ENCODE measurements at places on chromosomes 13 and 19.

GRCh38 chr13:54768214-54768613 is 1739.6 kb downstream of the OLFM4 start:
- no peak for DNase-seq

GRCh38 chr19:31338069-31338776 is 11.0 kb downstream of the TSHZ3 start:
- no peak for DNase-seq

DNA sequence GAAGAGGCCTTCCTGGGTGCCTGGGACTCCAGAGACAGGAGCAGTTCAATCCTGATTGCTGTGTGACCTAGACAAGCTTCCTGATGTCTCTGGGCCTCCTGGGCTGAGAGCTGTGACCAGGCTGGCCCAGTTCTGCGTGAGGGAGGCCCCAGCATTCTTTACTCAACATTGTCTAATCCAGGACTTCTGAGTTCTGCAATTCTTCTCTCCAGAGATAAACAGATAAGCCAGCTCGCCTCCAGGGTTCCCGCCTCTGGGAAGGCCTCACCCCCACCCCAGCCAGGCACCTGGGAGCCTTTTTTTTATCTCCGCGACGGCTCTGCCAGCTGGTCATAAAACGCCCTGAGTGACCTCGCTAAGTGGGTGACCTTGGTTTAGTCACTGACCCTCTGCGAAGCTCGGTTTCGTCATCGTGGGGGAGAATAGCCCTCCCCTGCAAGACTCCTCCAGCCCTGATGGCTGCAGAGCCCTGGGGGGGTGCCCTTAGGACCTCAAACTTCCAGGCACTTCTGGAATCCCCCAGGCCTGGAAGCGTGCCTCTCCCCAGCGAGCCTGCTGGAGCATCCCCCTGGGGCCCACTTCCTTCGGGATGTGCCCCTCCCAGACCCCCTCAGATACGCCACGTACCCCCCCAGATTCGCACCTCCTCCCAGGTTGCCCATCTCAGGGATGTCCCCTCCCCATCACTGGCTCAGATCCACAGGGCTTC is 1.9 kb downstream of the SULT2B1 start:
- DNase-seq: no peak

DNA sequence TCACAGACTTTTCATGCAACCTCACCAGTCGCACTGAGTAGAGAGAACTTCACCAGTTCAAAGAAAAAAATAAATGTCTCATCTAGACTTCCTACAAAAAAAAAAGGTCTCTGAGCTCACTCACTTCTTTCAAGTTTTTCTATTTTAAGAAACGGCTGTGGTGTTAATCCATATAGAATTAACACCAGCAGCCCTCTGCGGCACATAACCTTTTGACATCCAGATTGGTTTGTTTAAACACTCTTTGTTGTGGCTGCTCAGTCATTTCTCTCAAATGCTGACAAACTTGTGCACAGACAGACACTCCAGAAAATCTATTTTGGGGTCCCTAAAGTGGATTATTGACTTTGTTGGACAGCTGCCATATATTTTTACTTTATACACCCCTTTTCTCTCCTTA is 874.9 kb downstream of the EFNB2 start:
- DNase-seq: no peak

GRCh38 chr13:33547035-33547434 is 261.5 kb upstream of the STARD13 start:
- no peak for DNase-seq

DNA sequence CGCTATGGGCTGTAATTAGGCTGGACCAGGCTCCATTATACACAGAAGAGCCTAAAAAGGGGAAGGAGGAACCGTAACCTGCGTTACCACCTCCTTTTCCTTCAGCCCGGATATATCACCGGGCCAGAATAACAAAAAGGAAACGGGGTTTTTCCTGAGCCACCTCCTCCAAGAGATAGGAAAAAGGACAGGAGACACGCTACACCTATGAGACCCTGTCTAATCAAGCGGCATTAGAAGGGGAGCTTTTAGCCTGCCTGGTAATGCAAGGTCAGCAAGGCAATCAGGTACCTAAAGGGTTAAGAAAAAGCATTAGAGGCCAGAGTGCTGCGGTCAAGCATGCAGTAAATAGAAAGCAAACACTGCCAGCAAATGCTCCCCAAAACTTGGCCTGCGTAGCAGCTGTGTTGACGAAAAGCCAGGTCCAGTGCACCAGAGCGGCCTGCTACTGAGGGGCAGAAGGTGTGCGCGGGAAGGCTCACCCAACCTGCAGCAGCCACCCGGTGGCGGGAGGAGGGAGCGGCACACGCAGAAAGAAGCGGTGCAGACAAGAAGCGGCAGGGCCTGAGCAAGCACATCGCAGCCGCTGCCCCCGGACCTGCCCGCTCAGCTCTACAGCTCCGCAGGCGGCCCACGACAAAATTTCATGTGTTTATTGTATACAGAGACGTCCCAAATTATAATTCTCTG is 1466.1 kb downstream of the UQCRFS1 start:
- DNase-seq: no peak

- no peak for DNase-seq
Observed at GRCh38 chr19:1474765-1475351, 4.2 kb downstream of the C19orf25 start.

DNA sequence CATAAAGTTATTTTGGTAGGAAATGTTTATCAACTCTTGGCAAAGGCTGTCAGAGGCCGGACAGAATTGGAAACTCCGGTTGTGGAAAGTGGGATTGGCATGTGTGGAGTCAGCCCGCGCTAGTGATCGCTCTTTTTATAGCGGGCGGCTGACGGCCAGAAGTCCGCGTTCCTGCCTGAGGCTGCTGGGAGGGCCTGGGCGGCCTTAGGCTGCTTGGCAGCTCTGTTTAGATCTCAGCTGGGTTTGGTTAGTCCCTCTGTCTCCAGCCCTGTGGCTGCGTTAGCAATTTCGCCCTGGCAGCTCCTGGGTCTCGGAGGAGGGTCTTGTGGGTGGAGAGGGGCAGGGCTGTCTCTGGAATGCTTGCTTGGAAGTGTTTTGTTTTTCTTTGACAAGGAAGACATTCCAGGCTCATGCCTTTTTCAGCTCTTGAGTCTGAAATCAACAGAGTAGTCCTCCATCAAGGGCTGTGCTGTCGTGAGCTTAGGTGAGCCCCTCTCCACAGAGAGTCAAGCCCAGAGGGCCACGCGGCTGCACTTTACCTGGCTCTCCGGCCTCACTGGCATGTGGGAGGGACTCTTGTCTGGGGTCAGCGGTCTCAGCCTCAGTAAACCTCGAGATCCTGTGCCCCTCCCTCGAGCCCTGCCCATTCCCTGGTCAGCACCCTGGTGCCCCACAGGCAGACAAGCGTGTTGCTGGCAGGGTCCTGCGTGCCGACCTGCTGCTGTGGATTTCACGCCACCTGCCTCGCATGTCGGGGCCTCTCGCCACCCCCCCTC is 22.5 kb downstream of the DOT1L start:
- DNase-seq: no peak

- DNase-seq: no peak
Observed at GRCh38 chr13:58134012-58134411, 502.5 kb downstream of the PCDH17 start.

DNA sequence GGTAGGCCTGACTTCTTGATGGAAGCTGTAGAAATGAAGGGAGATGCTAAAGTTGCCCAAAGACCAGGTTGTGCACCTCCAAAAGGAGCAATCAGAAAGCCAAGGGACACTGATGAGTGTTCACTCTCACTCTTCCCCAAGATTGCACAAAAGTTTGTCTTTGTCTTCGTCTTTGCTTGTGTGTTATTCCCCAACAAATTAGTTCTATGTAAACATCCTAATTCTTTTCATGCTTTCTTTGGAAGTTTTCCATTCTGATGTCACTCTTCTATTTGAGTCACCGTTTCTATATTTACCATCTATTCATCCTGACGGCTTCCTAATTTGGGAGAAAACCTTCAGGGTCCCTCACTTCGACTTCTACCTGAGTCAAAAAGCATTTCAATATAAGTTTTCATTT is 3.7 kb upstream of the TMEM272 start:
- DNase-seq: no peak

DNA sequence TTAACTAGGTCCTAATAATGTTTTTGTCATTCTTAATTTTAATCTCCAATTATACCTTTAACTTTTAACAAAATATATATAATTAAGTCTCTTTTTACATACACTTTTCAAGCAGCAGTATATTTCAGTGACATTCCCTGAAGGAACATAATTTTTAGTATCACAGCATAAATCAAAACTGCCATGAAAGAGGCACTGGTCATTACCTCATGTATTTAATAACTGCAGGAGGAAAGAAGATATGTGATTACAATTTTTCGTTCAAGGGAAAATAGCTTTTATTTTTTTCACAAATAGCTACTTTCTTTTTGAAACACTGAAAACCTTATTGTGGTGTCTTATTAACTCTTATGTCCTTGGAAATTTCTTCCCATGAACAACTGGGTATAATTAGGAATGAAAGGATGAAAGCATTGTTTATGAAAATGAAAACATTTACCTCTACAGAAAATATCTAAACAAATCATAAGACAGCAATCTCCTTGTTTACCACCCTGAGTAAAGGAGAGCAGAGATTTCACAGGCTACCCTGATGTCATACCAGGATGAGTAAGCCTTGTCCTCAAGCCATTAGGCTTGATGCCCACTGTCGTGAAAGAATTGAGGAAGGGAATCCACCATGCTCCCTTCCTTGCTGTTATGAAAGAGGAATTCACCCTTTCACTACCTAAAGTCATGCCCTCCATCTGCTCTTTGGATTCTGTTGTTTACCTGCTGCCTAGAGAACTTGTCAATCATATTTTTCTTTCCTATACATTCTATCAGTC is 877.2 kb upstream of the PCDH20 start:
- no peak for DNase-seq

DNA sequence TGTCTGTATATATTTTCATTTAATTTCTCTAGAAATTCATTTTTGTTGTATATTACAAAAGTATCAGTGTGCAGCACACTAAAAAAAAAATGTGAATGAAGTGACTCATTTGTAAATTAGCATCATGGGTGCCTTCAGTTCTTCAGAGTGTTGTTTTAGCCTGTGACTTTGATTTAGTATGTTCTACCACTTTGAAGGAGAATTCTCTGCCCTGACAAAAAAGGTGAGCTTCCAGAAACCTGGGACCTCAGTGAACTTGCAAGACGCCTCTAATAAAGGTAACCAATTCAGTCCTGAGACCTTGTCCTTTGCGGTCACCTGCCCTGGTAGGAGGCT is 2.4 kb downstream of the METTL21C start:
- no peak for DNase-seq

DNA sequence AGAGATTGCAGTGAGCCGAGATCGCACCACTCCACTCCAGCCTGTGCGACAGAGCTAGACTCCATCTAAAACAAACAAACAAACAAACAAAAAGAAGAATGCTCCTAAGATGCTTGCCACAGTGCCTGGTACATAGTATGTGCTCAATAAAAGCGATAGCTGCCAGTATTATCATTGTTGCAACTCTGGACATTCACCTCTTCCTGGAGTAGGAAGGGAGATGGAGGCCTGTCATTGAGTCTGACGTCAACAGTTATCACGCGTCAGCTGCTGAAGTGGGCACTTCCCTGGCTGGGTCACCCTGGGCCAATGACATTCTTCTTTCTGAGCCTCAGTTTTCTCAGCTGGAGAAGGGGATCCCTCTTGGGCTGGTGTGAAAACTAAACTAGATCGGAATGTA is 4.2 kb upstream of the PLAUR start:
- DNase-seq: no peak
